Activated CD4-positive, CD25-positive, alpha-beta regulatory T cell treated with anti-CD3 and anti-CD28 coated beads, Interleukin-2, amount 50 U/mL, for 16 hours (primary cell): ENCODE measurements at places on chromosomes 16 and 17.
A peak's percentile ranks its signal among the peaks of the same experiment; 100 is the strongest.

GRCh38 chr17:29585080-29585751 lies 4.2 kb downstream of the GIT1 start:
- no peak for DNase-seq

GRCh38 chr16:64475627-64476351 lies 646.1 kb downstream of the CDH11 start:
- no peak for DNase-seq

DNA sequence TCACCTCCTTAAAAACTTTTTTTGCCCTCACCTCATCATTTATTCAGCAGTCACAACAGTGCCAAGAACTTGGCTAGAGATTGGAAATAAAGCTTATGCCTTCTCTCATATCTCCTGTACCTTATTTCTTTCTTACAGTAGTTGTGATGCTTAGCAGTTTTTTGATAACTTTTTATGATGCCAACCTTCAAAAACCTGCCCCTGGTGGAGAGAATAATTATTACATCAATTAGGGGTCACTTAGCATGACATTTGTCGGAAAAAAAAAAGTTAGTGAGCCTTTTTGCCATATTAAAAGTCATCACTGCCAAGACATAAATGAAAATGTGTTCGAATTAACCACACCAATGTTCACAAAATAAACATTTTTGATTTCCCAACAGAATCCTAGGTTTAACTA lies 296.6 kb downstream of the WWOX start:
- DNase-seq = no peak

DNA sequence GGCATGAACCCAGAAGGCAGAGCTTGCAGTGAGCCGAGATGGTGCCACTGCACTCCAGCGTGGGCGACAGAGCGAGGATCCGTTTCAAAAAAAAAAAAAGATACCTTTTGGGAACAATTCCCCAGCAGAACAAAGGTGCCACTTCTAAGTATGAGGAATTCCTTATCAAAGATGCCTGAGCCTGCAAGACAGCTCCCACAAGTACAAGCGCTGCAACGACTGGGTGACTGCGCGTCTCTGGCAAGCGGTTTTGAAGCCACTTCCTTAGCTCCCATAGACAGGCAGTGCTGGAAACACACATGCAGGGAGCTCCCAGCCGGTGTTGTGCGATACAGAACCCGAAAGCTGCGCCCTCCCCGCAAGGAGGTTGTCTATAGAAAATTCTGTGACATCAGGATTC lies 60.5 kb downstream of the ADCY9 start:
- no peak for DNase-seq

DNA sequence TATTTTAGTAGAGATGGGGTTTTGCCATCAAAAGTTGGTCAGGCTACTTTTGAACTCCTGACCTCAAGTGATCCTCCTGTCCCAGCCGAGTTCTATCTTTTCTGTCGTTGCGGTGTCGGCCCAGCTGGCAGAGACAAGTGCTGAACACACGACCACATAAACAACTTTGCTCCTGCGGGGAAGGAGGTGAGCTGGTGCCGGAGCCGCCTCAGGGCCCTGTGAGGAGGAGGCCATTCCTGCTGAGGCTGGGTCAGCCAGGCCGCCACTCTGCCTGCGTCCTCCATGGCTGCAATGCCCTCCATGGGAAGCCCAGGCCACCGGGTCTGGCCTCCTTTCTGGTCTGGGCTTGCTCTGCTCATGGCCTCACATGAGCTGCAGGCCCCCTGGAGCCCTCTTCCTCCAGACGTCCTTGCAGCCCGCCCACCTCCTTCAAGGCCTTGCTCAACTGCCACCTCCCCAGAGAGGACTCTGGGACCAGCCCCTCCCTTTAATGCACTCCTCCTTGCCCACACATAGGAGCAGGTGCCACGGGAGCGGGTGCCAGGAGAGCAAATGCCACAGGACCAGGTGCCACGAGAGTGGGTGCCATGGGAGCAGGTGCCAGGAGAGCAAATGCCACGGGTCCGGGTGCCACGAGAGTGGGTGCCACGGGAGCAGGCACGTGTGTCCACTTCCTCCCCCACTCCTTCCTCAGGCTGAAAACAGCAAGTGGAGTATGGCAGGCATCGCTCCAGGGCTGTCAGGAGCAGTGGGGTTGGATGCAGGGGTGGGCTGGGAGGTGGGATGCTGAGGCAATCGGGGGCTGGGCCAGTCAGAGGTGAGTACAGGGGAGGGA lies 28.4 kb upstream of the CBFA2T3 start:
- DNase-seq = no peak

DNA sequence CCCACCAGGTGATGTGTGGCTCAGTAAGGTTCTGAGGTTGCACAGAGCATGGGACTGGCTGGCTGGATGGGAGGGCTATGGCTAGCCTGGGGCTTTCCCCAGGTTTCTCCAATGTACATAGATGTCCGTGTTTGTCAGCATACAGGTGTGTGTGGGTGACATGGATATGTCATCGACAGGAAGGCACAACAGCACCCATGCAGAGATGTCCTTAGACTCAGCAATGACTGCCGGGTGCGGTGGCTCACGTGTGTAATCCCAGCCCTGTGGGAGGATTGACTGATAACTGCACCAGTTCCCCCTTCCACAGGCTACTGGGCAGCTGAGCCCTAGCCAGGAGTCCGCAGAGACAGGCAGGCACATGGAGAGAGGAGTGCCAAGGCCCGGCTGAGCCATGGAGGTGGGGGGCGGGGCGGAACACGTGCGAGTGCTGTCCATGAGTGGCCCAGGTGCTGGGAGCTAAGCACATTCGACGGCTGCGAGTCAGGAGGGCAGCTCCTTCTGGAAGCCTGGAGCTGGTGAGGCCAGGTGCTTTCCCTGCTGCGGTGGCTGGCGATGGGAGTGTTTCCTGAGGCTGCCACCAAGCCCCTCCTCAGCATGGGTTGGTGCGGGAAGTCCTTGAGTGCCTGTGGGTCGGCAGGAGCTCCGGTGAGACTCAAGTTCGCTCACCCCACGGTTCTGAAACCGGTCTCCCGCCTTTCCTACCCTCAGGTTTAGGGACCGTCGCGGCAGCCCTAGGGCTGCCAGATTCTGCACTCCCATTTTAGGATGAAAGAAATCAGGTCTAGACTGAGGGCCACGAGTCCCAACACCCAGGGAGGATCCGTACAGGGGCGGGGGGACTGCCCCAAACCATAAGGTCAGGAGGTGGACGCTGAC lies 858 bp upstream of the ASPSCR1 start:
- no peak for DNase-seq

DNA sequence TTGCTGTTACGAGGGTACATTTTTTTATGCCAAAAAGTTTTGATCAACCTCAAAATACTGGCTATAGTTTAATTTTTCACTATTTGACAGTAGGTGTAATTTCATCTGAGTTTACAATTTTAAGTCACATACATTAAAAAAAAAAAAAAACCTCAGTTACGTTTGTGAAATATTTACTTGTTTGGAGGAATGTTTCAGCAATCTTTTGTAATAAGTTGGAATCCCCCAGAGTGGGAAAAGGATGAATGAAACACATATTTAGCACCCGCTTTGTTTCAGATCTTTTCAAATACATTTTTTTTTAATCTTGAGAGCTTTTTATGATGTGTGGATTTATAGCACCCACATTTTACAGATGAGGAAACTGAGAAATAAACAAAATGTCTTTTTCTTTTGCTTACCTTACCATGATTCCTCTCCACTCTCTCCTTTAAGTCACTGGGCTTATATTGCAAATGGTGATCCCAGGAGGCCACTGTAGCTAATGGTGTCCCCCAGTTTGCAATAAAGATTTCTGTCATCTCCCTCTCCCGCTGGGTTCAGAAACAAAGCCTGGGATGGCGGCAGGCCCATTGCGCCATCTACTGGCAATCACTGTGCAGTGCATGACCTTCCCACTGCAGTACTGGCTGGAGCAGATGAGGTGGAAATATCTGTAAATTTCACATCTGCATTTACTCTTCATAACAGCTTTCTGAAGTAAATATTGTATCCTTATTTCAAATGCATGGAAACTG lies 27.7 kb downstream of the TBC1D3B start:
- peak; percentile 16 for DNase-seq

GRCh38 chr17:50143461-50144176 lies 6.9 kb downstream of the PPP1R9B start:
- no peak for DNase-seq

DNA sequence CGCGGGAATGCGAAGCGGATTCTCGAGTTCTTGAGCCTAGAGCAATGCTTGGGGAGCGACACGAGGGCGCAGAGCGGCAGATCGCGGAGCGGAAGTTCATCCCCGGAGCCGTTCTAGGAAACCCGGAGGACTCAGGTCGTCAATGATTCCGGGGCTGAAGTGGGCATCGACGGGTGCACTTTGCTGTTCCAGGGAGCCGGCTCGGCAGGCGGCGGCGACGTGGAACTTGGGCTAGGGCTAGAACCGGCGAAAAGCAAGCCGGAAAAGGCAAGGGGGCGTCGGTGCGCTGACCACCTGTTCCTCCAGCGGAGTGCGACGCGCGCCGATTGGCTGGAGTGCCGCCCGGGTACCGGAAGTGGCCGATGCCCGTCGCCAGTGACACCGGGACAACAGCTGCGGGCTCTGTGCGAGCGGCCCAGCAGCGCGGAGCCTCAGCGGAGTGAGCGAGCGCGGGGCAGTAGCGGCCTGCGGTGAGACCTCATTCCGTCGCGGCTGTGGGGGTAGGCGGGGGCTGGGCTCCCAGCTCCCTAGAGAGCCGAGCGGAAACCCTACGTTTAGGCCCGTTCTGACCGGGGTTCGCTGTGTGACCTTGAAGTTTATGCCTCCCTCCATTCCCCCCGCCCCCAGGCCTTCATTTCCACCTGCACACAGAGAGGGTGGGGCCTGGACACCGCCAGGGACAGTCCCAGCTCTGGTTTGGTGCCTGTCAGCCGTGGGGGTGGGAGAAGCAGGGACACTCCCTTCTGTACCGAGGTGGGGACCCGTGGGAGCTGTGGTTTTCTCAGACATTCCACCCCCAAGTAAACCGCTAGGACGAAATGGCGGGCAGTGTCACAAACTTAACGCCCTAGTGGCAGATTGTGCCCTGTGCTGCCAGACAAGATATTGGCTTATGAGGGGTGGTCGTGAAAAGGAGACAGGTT lies at the start of gene ZFP3:
ZFP3 (plus strand) TSS at position 362 of the 923 bp plus-strand sequence. CDS start 13,038 bp downstream, outside the sequence.
- DNase-seq = peak; percentile 37

DNA sequence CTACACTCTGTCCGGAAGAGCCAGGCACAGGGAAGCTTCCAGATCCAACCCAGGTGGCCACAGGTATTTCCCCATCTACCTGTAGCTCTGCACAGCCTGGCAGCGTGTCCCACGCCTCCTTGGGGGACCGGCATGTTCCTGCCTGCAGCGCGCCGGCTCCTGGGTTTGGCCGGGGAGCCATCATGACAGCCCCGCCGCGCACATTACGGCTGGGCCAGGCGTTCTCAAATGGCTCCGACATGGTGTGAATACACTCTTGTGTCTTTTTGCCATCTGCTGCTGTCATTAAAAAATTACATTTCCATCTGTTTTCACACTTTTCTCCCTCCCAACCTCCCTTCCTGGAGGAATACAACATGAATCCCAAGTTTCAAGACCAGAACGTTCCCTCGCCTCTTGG lies 8.0 kb upstream of the GINS2 start:
- DNase-seq = no peak

GRCh38 chr16:66127459-66128370 lies 238.8 kb upstream of the CDH5 start:
- no peak for DNase-seq

DNA sequence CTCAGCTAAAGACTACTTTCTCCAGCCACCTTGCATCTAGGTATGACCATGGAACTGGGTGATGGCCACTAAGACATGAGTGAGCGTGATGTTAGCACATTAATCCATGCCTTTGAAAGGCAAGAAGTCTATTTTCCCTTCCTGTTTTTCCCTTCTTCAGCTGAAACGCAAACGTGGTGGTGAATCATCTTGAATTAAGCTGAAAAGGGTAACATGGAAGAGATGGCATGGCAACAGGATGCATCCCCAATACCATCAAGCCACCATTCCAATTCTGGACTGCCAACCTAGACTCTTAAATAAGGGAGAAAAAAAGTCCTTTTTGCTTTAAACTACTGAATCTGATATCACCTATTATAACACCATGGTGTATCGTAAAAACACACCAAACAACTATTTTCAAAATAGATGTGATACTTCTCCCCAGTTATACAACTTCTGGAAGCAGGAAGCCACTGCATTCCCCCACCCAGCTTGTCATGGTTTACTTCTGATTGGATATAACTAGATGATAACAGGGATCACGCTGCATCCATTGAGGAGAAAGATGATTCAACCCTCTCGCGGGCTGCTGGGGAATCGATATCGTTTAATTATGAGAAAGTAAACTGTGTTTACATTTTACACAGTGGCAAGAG lies 368.6 kb downstream of the CDH13 start:
- no peak for DNase-seq

DNA sequence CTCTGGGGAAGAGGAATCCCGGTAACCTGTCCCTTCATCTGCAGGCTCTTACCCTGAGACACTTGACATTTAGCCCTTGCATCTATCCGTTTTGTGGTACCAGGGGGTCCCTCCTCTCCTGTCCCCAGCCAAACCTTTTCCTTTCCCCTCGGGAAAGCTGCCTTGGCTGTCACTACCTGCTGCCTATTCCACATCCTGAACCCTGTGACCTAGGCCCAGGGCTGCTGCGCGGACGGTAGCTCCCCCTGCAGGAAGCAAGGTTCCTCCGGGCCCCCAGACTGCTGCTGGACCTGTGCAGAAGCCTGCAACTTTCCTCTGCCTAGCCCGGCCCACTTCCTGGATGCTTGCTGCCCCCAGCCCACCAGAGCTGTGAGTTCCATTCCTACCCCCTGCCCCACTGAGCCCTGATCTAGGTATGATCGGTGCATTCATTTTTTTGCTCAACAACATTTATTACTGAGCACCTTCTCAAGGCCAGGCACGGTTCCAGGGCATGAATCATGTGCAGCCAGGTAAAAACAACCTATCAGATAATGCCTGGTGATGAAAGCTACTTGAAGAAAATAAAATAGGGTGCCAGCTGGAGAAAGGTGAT lies 10.5 kb upstream of the ALDOA start:
- no peak for DNase-seq

DNA sequence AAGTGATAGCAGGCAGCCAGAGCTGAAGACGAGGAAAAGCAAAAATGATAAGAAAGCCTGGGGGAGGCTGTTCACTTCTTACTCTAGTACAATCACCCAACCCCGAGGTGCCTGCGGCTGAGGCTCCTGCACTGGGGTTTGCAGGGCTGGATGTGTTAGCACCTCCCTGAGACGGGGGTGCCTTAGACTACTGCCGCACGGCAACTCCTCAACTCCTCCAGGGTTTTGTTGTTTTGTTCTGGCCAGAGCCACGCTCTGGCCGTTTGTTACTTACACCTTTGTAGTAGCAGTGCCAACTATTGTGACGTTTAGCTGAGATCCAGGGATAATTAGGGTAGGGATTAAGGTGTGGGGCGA lies 51.5 kb downstream of the LDHD start:
- no peak for DNase-seq

GRCh38 chr16:2715064-2715463 lies 5.0 kb downstream of the PRSS27 start:
- no peak for DNase-seq

DNA sequence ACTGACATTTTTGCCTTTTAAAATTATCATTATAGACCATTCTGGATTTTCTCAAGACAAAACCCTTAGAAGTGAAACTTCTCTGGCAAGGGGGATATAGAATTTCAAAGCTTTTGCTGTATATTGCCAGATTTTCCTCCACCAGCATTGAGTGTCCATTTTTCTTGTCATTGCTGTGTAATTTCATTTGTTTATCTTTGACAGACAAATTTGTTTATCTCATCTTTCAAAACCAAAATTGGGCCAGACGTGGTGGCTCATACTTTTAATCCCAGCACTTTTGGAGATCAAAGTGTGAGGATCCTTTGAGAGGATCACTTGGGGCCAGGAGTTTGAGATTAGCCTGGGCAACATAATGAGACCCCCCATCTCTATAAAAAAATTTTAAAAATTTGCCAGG lies 16.0 kb upstream of the ARL2BP start:
- no peak for DNase-seq
